ENCODE measurements at places on chromosomes 11 and 22.

GRCh38 chr11:72039856-72040401 lies 40.4 kb downstream of the NUMA1 start:
- no peak for DNase-seq

DNA sequence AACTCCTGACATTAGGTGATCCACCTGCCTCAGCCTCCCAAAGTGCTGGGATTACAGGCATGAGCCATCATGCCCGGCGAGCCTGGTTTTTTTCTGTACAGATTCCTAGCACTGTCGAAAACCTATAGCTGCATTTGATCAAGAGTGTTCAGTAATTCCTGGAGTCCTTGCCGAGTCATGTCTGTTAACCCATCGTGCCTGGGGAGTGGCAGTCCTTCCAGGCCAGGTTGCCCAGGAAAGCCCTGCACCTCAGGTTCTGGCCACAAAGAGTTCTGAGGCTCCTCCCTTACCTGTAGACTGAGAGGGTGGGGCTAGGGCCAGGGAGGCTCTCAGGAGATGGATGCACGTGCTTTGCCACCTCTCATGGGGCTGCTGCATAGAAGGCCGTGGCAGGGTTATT lies 17.0 kb downstream of the YDJC start:
- DNase-seq = no peak

DNA sequence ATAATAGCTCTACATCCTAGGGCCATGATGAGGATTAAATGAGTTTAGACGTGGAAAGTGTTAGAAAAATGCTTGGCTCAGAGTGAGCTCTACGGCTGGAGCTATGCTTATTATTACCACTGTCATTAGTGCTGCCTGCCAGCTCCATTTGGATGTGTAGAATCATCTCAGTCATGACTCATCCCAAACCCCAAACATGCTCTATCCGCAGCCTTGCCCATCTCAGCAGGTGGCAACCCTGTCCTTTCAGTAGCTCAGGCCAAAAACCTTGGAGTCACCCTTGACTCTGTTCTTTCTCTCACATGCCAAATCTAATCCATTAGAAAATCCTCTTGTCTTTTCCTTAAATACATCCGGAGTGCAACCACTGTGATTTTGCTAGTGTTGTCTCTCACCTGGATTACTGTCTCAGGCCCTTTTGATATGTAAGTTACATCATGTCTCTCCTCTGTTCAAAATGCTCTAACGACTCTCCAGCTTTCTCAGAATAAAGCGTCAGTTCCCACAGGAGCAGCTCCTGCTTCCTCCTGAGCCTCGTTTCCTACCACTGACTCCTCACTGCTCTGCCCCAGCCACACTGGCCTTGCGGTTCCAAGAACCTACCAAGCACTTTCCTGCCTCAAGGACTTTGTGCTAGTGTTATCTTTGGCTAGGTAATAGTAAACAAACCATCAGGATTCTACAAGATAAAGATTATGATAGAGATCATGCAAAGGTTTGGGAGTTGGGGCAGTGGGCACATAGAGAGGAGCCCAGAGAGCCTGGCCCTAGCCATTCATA lies 10.5 kb upstream of the CHRM1 start:
- no peak for DNase-seq

- DNase-seq = no peak
Measured at GRCh38 chr11:122156940-122157382, 40.9 kb upstream of the BLID start.

DNA sequence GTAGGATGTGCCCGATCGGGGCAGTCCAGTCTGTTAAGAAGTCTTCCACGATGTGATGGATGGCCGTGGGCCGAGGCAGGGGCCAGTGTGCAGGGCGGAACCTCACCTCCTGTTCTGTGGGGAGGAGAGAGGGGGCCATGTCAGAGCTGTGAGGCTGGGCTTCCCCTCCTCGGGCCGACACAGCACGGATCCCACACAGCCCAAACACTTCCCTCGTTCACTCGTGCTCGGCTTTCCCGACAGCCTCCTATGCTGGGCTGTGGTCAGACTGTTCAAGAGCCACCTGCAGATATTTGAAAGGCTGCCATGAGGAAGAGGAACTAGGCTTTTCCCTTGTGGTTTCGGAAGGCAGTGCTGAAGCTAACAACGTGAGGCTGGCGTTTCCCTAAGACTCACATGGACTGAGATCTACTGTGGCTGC lies 12.3 kb upstream of the TXN2 start:
- DNase-seq = no peak

- DNase-seq = no peak
Measured at GRCh38 chr11:37459456-37459855, 861.4 kb upstream of the RAG2 start.

GRCh38 chr11:98243897-98244296 lies 776.9 kb upstream of the CNTN5 start:
- DNase-seq = no peak

GRCh38 chr11:63375434-63375833 lies 5.8 kb downstream of the SLC22A9 start:
- no peak for DNase-seq

DNA sequence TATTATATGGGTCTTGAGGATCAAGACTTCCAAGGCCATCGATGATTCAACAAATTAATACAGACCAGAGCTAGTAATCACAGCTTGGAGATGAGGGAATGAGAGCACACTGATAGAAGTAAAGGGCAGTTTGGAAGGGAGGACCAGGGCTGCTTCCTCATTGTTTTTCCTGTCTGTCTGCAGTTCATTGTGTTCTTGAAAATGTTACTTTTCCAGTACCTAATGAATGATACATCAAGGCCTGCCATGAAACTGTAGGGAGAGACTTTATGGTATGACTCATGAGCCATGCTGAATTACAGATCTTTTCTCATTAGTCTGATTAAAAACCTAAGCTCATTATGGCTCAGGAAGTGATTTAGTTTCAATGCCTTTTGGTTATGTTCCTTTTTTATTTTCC lies 855.6 kb downstream of the KCNA4 start:
- DNase-seq = no peak

GRCh38 chr22:38832005-38832978 lies 11.5 kb downstream of the NPTXR start:
- no peak for DNase-seq

- no peak for DNase-seq
Measured at GRCh38 chr22:26648011-26648497, 9.3 kb upstream of the MIAT start.

GRCh38 chr22:43428005-43428485 lies 16.2 kb downstream of the MPPED1 start:
- DNase-seq = no peak

- DNase-seq = no peak
Measured at GRCh38 chr11:58864335-58864734, 19.8 kb upstream of the GLYATL2 start.

DNA sequence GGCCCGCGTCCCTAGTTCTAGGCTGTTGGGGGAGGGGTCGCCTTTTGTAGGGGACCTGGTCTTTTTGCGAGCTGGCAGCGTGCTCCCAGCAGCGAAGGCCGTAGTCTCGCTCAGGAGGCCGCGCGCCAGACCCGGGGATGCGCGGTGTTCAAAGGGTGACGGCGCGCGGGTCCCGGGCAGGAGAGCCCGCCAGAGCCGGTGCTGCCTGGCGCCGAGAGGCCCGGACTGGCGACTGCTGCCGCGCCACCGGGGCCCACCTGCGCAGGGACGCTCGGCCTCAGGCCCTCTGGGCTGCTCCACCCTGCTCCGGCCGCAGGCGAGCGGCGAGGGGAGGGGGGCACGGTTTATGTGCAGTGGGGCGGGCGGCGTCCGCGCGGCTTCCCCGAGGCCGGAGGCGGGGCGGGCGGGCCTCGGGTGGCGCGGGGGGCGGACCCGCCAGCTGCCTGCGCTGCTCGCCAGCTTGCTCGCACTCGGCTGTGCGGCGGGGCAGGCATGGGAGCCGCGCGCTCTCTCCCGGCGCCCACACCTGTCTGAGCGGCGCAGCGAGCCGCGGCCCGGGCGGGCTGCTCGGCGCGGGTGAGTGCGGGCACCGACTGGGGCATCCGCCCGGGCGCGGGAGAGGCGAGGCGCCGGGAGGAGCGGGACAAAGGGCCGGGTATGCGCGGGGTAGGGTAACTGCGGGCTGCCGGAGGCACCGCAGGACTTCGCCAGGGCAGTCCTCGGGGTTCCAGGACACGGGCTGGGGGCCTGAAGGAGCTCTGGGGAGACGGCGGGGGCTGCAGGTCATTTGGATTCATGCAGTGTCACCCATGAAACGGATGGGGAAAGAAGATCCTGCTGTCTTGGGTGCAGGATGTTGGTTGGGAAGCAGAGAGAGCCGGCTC lies at the start of gene PRSS23:
Gene PRSS23, plus strand, starts transcription at position 467 of the 884 bp plus-strand sequence. CDS start 7,102 bp downstream, outside the sequence.
- peak; percentile 11 for DNase-seq

GRCh38 chr11:126061707-126062678 lies 673 bp downstream of the CDON start:
- DNase-seq = no peak

- DNase-seq = no peak
Measured at GRCh38 chr11:45606514-45607281, 58.7 kb downstream of the CHST1 start.

GRCh38 chr22:31193092-31193491 lies 19.0 kb upstream of the LIMK2 start:
- no peak for DNase-seq

DNA sequence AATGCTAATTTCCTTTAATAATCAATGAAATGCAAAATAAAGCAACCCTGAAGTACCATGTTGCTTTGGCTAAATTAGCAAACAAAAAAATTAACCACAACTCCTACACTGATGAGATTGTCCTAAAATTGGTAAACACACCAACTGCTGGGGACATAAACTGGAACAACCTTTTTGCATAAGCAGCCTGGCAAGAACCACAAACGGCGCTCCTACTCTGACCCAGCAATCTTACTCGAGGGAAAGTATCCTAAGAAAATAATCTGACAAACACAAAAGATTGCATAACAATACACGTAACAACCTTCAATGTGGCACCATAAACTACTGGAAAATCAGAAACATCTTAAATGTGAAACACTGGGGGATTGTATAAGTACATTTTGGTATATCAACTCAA lies 189.8 kb upstream of the PITPNB start:
- DNase-seq = no peak

- DNase-seq = no peak
Measured at GRCh38 chr11:132691848-132692550, 840.3 kb downstream of the OPCML start.

GRCh38 chr11:67510023-67510345 lies 2.0 kb upstream of the CDK2AP2 start:
- no peak for DNase-seq

- DNase-seq = no peak
Measured at GRCh38 chr22:35076630-35077029, 10.7 kb downstream of the ISX start.

DNA sequence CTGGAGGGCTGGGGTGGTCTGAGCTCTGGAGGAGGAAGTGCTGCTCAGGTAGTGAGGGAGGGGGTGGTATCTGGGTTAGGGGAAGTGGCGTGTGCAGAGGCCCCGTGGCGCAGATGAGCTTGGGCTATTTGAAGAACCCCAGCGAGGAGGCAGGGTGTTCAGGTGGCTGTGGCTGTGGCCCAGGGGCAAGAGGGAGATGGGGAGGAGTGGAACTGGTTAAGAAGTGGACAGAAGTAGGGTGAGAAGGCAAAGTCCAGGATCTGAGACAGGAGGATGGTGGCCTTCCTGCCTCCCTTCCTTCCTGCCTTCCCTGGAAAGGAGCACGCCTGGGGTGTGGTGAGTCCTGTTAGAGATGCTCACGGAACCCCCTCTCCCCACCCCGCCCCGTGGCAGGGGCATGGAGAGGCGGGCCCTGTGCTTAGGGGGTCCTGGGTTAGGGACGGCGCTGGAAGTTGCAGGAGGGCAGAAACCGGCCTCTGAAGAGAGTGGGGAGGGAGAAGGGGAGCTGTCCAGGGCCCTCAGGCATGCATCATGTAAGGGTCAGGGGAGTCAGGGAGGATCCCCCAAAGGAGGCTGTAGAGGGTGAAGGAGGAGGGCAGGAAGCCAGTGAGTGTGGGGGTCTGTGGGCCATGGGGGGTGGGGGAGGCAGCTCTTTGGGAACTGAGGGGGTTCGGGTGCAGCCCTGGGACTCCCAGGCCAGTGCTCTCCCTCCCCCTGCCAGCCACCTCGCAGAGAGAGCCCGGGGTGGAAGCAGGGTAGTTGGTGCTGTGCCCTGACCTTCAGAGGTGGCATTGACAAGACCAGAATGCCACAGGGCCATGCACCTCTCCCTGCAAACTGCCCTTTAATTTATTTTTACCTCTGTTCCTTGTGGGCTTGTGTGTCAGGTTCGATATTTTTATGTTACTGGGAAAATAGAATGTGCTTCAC lies 63.7 kb upstream of the PARVG start:
- DNase-seq = no peak
